ENCODE measurements at places on chromosomes 4 and X.

- no peak for DNase-seq
These were observed 1003.6 kb downstream of the FAT4 start for GRCh38 chr4:126318376-126318775.

- DNase-seq: no peak
These were observed 112.2 kb downstream of the SNCA start for GRCh38 chr4:89724716-89725115.

GRCh38 chrX:10126044-10126443, 30.7 kb upstream of the CLCN4 start:
- no peak for DNase-seq

DNA sequence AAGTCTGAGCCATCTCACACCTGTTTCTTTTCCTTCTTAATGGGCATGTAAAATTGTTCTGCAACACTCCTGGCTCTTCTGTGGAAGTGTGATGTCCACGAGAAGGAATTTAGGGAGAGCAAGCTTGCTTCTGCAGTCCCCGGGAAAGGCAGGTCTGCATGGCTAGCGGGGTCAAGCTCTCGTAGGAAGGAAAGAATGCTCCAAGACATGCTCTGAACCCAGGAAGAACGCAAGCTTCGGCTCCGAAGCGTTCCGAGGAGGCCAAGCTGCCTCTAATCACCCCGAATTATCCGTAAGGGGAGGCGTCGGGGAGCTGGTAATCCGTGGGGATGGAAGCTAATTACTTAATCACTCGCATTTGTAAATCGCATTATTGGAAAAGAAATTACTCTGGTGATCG, 177.7 kb downstream of the CRLF2 start:
- no peak for DNase-seq

- DNase-seq: no peak
These were observed 865 bp downstream of the FAM200B start for GRCh38 chr4:15682242-15683142.

- no peak for DNase-seq
These were observed 186.7 kb downstream of the LARP7 start for GRCh38 chr4:112823606-112824005.

DNA sequence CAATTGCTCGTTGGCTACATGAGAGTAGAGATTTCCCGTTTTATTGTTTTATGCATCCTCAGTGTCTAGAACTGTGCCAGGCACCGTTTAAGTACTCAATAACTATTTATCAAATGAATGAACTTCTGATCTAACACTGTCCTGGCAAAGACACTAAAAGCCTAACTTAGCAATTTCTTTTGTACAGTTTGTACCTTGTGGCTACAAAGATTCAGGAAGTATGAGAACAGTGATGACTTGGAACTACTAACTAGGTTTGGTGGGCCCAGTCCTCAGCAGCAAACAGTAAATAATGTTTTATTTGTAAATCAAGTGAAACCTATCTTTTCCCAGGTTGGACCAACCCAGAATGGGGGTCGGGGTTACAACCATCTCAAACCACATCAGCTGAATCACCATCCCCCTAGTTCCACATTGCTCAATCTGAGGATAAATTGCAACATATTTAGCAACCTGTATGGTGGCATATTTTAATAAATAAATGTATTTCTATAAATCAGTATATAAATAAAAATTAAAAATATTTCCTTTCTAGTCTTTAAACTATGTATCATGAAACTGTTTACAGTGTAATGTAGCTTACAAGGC, 12.3 kb upstream of the SCRG1 start:
- no peak for DNase-seq

DNA sequence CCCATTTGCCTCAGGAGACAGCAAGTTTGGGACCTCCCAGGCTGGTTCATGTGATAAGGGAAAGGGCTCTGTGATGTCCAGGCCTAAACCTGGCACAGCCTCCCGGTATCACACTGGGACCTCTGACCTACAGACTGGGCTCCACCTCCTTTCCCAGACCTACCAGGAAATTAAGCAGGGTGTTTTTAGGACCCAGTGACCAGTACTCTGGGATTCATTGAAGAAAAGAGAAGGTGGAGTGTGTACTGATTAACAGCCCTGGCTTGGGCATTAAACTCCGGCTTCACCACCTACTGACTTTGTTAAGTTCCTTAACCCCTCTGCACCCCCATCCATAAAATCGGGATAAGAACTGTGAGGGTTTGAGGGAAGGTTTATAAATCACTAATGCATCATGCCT, 28.6 kb downstream of the ASB9 start:
- DNase-seq: no peak

DNA sequence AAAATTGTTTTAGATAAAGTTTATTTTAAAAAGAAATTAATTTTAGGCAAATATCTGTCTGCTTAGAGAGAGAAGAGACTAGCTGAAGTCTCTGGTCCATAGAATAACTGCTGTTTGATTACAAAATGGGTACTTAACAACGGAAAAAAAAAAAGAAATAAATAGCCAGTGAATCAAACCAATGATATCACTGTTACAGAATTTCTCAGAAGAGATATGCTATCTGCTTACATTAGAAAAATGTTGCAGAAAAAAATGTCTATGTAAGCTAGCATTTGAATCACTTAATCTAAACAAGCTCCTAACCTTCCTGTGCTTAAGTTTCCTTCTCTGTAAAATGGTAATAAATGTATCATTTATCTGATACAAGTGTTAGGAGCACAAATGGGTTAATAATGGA, 189.9 kb downstream of the IL15 start:
- DNase-seq: no peak

DNA sequence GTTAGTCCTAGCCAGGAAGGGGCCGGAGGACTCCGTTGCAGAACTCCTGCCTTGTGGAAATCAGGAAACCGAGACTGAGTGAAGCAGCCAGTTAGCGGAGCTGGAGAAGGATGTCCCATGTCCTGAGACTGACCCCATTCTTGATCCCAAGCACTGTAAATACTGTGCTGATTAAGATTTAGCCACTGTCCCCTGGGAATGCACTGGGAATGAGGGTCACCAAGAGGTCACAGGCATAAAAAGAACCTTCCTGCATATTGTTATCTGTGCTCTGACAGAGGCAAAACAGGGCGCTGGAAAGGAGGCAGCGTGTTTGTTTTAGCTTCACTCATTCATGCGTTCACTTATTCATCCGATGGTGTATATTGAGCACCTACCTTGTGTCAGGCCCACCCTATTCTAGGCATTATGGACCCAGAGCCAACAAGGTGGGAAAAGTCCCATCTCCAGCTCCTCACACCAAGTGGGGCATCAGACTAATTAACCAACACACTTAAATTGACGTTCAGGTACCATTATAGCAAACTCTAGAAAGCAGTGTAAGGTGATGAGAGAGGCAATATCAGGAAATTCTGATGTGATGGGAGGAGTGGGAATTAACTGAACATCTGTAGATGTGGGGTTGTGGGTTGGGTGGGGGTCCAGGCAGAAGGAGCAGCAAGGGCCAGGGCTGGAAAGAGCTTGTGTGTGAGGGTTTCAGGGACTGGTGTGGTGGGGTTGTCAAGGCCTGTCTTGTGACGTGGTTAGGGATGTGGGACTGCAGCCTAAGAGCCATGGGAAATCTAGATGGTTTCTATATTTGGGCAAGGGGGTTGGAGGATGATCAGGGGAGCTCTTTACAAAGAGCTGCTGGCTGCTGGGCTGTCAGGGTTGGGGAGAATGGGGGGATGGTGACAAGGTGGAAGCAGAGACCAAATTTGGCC, 10.6 kb upstream of the SLC2A9 start:
- no peak for DNase-seq

DNA sequence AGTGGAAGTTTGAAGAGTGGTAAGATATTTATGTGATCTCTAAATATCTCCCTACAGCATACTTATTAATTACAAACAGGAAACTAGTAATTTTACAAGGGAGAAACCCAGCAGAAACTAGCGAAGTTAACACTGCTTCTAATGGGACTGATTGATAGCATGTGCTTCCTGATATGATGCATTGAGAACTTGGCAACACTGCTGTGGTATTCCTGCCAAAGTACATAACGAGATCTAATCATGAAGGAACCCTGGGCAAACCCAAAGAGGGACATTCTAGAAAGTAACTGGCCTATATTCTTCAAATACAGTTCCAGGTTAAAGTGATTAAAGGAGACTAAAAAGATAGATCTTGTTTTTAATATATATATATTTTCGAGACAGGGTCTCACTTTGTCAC, 4.6 kb upstream of the GPR34 start:
- DNase-seq: no peak

GRCh38 chr4:89863533-89863932, 26.6 kb upstream of the SNCA start:
- DNase-seq: no peak

DNA sequence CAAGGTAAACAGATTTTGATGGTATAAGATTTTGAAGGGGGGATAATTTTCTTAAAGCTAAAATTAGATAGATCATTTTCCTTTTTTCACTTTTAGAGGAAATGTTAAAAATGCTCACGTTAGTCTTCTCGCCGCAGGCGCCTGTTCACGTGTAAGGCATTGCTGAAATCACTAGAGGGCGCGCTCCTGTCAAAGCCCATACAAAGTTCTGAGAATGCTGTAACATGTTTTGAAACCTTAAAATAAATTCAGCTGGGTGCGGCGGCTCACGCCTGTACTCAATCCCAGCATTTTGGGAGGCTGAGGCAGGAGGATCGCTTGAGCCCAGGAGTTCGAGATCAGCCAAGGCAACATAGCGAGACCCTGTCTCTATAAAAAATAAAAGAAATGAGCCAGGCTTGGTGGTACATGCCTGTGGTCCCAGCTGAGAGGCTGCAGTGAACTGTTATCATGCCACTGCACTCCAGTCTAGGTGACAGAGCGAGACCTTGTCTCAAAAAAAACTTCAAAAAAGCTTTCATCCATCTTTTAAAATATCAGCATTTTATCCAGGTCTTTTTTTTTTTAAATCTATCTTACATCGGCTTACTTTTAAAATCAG, 138.0 kb downstream of the RBMX2 start:
- DNase-seq: peak; percentile 10
